ENCODE measurements at places on chromosomes 13 and 19. TPM values are rescaled to one million over a fixed set of nuclear protein-coding genes. Genes with fewer than 3 reads are reported as not detected.
A peak's percentile ranks its signal among the peaks of the same experiment; 100 is the strongest.

GRCh38 chr13:60080850-60081249, 82.9 kb downstream of the DIAPH3 start:
- H3K27me3 ChIP-seq: no peaks in the 10 kb centered on the region
- DNase-seq: no peak
- H3K27ac ChIP-seq: no peak overlapping the region
- no peaks in the 10 kb centered on the region for H3K4me1 ChIP-seq

DNA sequence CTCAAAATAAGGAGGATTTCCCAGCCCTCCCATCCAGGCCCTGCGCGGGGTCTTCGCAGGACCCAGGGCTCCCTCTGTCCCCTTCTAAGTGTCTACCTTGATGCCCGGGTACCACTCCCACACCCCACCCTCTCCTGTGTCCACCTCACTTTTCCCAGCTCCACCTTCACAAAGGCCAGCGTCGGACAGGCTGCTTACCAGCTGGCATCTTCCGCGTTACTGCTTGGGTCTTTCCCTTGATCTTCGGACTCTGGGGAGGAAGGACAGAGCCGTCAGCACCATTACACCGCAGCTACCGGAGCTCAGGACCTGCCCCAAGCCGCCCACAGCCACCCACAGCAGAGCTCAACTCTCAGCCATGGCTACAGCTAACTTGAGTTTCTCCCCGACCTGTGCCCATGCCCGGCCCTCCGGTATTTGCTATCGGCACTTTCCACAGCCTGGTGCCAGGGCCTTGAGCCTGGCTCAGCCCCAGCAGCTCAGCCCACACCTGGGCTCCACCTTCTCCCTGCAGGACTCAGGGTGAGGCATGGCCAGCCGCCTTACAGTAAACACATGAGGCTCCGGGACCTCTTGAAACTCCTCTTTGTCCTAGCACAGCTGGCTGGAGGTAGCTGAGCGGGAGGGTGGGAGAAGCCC, 3.8 kb downstream of the C13orf46 start:
- H3K27me3 ChIP-seq: no peaks in the 10 kb centered on the region
- peak; percentile 59 for DNase-seq
- H3K27ac ChIP-seq: no peak overlapping the region
- H3K4me3 ChIP-seq: no peak overlapping the region
- peaks cover 49% of the 10 kb centered on the region for H3K36me3 ChIP-seq
- H3K4me1 ChIP-seq: peaks cover 7% of the 10 kb centered on the region

The PEAK3 gene
- 6.8 TPM for total RNA-seq

The MYO9B gene
- 270 TPM for total RNA-seq
